ENCODE measurements at places on chromosomes 3 and 15. TPM values are rescaled to one million over a fixed set of nuclear protein-coding genes. Genes with fewer than 3 reads are reported as not detected.

DNA sequence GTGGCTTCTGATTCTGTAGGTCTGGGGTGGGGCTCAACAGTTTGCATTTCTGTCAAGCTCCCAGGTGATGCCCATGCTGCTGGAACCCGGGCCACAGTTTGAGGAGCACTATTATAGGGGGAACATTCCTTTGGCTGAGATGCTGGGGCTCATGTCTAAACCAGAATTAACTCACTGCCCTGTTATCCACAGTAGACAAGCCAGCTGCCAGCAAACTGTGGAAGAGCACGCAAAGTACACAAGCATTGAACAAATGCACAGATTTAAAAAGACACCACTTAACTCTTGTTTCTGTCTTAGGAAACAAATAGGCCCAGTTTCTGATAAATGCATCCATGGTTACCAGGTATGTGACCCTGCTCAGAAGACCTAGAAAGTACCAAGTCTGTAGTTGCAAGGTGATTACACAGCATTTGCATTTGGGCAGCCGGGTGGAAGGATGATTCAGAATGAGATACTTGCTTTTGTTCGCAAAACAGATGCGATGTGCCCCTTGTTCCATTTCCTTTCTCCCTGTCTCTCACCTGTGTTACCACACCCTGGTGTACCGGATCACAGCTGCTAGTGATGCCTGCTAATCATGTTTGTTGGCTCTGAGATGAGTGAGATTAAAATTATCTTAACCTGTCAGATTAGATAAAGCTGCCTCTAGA, 12.4 kb downstream of the GYG1 start:
- no peak for DNase-seq

- DNase-seq, result no peak
These were observed 20.9 kb downstream of the SLC6A6 start for GRCh38 chr3:14423197-14423743.

DNA sequence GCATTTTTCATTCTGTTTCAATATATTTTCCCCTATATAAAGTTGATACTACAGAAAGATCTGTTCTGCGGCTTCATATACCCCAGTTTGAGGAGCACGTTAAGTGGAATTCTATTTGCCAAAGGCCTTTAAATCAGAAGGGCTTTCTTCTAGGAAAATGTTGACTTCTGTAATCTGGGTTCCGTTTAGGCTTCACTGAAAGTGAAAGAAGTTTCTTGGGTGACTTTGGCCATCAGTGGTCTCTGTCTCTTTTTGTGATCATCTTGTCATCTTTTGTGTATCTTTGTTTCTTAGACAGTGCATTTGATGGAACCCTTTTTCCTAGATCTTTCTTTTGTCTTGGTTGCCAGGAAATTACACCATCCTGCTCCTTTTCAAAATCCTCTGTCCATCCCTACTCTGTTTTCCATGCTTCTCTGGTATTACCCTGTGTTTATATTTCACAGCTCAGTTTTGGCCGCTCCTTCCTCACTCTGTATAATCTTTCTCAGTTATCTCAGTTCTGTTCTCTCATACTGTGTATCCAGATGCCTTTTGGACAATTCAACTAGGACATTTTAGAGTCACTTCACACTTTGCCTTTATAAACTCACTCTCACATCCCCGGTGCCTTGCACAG, 40.7 kb upstream of the MAP3K13 start:
- no peak for DNase-seq

DNA sequence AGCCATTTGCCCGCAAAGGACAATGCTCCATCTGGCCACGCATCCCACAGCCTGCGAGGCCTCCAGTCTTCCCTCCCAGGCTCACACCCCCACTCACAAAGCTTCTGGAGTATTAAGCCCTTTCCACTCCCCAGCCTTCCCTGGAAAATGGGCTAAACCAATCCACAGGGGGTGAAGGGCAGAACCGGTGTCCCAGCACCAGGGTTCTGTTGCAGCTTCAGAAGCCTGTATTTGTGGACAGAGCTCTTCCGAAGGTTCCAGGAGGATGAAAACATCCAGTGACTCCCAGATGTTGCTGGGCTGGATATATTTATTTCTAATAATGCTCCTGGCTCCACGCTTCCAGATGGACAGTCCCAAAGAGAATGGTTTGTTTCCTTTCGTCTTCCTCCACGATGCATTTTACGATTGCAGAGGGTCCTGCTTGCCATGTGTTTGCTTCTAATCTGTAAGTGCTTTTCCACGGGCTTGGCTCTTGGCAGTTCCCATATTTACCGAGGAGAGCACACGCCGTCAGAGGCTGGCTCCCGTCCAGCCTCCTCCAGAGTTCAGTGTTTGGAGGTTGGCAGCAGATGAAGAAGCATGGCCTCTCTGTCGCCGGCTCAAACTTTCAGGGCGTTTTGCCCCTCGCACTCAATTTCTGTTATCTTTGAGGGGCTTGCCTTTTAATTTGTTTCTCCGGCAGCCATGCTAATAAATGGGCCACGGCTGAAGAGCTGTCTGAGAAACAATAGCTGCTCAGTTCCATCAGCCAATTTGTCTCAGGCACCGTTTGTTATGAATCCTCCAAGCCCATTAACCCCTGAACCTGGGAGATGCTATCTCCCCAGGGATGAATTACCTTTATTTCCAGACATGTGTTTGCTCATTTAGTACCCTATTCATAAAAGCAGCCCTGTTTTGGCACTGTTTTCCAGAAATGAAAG, 367.9 kb upstream of the PROK2 start:
- DNase-seq, result no peak

- no peak for DNase-seq
These were observed 51.0 kb downstream of the DPPA2 start for GRCh38 chr3:109265295-109265694.

DNA sequence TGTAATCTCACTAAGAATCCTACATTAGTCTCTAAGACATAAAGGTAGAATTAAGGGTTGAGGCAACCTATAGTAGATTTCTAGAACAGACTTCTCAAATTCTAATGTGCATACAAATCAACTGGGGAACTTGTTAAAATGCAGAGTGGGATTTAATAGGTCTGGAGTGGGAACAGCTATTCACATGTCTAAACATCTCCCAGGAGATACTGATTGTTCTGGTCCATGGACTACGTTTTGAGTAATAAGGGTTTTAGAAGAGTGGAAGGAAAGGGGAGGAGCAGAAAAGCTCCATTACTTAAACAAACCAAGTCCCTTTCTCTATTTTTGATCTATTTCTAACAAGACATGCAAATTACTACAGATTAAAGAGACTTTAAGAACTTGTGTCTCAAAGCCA, 524.8 kb downstream of the TUSC7 start:
- no peak for DNase-seq

GRCh38 chr3:120645083-120645845, 36.8 kb downstream of the HGD start:
- DNase-seq, result no peak

DNA sequence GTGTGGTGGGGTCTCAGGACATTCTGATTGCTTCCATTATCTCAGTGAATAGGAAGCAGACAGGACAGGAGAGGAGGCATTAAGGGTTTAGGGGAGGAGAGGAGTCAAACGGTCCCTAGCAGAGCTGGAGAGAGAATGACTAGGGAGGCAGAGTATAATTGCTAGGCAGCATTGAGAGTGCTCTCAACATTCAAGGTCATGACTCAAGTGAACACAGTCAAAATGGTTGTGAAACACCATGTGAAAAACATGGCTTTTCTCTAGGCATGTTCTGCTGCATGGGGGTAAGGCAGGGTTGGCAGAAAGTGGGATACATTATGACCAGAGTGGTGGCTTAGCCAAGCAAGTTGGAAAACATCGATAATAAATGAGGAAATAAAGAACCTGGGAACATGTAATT, 19.5 kb upstream of the HRH1 start:
- DNase-seq, result no peak

DNA sequence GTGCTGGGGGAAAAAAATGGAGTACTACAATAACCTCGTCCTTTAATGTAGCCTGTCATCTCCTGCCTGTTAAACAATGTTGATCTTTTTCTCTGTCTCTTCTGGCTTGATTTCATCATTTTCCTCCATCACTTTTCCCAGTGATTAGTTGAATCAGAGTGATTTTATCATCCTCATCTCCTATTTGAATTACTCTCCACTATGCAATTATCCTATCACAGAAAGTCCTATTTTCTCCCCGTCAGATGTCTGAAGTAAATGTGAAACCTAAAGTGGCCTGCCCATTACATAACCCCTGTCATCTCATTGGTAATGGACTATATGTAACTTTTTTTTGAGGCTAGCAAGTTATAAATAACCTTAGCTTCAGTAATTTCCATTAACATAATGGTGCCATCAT, 201.8 kb downstream of the CACNA2D3 start:
- no peak for DNase-seq

GRCh38 chr3:31371484-31372177, 161.1 kb upstream of the STT3B start:
- no peak for DNase-seq

DNA sequence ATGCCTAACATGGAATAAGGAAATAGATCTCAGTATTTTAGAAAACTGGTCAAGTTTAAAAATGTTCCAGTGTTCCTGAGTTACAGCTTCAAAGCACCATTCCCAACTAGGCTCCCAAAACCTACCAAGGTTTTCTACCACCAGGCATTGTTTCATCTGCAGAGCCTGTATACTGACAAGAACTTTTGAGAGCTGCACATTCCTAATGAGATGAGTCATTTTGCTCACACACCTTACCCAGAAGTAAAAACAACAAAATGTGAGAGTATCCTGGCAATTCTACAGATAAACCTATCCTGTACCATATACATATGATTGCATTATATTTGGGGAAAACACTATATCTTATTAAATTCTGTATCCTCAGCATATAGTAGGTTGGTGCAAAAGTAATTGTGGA, 90.7 kb downstream of the ATP8B4 start:
- no peak for DNase-seq

- DNase-seq, result no peak
These were observed 290.6 kb downstream of the SATB1 start for GRCh38 chr3:18134386-18135059.

DNA sequence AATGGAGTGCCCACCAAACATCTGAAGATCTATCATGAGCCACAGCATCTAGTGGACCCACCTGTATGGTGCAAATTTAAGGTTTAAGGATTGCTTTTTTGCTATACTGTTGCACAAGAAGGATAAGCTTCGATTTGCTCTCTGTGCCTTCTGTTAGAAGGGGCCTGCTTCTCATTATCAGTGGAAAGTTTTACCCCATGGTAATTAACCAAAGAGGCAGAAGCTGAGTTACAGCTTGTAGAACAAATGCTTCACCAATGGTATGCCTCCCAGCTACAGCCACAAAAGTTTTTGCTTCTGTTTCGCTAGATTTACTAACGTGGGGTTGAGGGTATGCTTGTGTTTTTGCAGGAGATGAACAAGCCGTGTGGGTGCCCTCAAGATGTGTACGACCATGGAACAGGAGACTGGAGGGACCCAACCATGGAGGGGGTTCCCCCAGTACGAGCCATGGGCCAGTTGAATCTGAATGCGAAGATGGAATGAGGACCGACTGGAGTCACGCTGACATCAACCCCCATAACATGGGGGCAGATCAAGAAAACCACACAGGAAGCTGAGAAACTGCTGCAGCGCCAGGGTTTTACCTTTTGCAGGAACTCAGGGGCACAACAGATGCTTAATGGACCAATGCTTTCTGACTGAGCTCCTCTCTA, 43.5 kb downstream of the ACAD9 start:
- peak; percentile 63 for DNase-seq

DNA sequence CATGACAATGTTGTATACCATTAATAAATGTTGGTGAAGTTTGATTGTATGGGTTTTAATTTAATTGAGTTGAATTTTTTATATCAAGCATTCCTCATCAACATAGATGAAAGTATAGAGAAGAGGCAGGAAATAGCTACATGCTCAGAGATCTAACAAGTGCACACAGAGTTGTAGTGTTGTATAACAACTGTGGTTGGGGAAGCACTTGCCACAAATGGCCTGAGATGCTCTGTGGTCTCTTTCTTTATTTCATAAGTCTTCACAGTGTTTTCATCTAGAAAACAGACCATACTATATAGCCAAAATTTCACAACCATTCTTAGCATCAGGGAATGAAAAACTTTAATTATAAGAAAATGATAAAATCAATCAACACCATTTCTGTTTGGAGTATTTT, 682.6 kb upstream of the NECTIN3 start:
- DNase-seq, result no peak

GRCh38 chr3:160569894-160570652, 4.7 kb upstream of the KPNA4 start:
- no peak for DNase-seq

- no peak for DNase-seq
These were observed 10.1 kb downstream of the CCNB2 start for GRCh38 chr15:59115047-59115446.

DNA sequence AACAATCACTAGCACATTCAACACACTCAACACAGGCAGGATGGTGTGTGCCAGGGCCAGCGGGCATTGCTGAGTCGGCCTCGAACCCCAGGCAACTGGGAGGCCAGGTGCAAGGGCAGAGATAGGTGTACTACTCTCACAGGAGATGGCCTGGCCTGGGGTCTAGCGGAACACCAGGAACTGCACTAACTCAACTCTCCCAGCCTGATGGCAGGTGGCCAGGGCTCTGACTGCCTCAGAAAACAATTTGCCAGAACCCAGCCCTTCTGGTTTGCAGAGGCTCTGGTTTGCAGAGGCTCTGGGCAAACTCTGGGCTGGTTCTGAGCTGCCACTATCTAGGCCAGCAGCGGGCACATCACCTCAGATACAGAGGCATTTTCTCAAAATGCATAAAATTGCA, 229.2 kb upstream of the CHRNA7 start:
- DNase-seq, result no peak

- no peak for DNase-seq
These were observed 117.1 kb downstream of the RAB11A start for GRCh38 chr15:65986416-65986815.

DNA sequence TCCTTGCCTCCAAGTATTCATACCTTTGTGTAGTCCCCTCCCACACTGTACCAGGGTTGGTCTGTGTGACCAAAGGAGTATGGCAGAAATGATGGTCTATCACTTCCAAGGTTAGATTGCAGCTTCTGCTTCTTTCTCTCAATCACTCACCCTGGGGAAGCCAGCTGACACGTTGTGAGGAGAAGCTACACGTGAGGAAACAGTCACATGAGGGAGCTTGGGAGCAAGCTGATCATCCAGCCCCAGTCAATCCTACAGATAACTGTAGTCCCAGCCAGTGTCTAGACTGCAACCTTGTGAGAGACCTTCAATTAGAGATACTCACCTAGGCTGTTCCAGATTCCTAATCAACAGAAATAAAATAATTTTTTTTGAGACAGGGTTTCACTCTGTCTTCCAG, 6.2 kb upstream of the ZNF774 start:
- DNase-seq, result no peak

DNA sequence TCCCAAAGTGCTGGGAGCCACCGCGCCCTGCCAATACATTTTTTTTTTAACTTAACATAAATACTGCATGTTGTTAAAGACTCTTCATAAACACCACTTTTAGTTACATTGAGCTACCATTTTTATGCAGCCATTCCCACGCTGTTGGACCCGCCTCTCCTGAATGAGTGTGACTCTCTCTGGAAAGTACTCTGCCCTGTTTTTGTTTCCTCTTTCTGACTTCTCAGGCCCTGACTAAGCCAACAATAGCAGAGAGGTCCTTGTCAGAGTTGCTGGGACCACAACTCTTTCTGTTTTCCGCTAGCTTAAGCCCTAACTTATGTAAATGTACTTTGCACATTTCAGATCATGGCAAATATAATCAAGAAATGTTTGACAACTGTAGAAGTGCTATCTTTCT, 35.2 kb downstream of the PARP15 start:
- no peak for DNase-seq

Gene LSM3
- 20.5 TPM for total RNA-seq

Gene SERPINI2
- total RNA-seq, result not detected

Gene CEMIP
- total RNA-seq, result not detected

Gene EPHA3
- 0.72 TPM for total RNA-seq

Gene CCDC33
- not detected for total RNA-seq

Gene CA12
- 0.95 TPM for total RNA-seq

Measured in activated naive CD4-positive, alpha-beta T cell treated with anti-CD3 and anti-CD28 coated beads, Interleukin-2, amount 50 U/mL, for 72 hours (primary cell).